Inflammatory macrophage treated with lipopolysaccharide for 1 hour (primary cell): ENCODE measurements at places on chromosomes 5 and 9.

DNA sequence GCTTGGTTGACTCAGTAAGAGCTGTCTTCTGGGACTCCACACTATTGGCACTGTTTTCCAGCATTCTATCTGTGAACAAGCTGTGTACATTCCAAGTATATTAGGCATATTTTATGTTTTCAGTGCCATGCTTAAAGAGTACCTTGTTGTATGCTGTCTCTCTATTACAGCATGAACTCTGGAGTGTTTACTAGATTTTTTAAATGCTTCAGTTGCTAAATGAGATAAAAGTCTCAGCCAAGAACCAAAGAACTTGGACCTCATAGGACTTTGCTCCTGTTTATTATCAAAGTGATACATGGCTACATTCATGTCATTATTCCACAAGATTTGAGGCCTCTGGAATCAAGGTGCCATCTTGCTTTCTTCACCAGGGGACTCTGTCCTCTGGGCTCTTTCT, 167.2 kb downstream of the C9orf152 start:
- DNase-seq: no peak

- no peak for DNase-seq
Measured at GRCh38 chr9:96509848-96510247, 59.9 kb downstream of the HABP4 start.

DNA sequence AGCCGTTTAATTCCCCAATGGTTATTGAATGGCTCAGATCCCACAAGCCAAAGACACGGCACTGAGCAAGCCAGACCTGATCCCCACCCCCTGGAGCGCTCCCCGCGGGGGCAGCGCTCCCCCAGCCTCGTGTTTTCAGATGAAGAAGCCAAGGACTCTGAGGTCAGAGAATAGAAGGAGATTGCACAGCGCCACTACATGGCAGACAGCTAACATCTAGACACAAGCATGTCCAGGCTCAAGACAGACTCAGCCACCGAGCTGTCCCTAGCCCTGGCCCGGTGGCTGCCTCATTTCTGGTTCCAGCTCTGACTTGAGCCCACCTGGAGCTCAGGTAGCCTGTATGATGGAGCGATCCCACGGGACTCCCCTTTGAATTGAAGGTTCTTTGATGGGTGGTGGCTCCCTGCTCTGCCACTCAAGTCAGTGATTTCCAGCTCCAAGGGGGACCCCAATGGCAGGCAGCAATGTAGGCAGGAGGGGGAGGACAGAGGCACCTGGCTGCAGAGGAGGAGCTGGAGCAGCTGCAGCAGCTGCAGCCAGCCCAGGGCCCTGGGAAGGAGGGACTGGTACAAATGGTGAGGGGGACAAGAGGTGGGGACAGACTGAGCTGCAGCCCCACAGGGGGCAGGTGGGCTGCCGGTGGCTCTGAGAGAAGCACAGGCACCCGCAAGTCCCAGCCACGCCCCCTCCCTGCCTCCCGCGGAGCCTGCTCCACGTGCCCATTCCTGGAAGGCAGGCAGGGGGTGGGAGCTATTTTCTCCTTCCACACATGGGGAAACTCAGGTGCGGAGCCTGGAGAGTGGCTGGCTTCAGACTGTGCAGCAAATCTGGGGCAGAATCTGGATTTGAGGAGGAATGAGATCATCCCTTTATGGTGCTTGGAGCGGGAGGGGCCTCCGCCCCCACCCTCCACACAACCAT, 40.2 kb downstream of the NTNG2 start:
- no peak for DNase-seq

GRCh38 chr5:107213025-107213424, 457.7 kb downstream of the EFNA5 start:
- DNase-seq: no peak

GRCh38 chr5:122515709-122516431, 203.8 kb downstream of the SNCAIP start:
- DNase-seq: peak; percentile 47

- no peak for DNase-seq
Measured at GRCh38 chr5:59393585-59394420, 499.7 kb downstream of the PDE4D start.

GRCh38 chr5:37806476-37806875, 33.4 kb downstream of the GDNF start:
- DNase-seq: no peak

DNA sequence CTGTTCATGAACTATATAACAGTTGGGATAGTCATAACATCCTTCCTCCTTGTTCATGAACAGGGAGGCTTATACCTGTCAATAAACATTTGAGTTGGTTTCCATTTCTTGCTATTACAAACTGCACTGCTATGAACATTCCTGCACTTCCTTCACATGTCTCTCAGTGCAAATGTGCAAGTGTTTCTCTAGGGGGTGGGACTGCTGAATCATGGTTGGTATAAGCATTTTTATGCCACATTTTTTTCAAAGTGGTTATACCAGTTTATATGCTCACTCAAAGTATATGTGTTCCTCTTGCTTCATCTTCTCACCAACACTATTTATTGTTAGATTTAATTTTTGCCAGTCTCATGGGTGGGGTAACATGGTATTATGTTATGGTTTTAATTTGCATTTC, 25.8 kb upstream of the TPD52L3 start:
- no peak for DNase-seq

- no peak for DNase-seq
Measured at GRCh38 chr5:153460421-153460820, 30.0 kb upstream of the GRIA1 start.

DNA sequence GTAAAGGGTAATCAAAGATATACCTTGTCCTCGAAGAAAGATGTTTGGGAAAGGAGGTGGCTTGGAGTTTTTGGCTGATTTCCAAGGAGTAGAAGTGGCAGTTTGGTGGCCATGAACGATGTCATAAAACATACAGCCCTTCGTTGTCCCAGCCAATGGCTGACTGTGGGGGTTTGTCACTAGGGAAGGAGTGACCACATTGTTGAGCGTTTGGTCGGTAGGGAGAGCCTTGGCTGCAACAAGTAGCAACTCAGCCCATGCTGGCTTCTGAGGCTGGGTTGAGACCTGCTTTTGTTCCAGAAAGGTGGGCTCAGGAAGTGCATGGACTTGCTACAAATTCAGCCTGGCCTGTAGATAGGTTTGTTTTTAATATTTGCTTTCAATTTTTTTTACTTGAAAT, 128.3 kb downstream of the BOD1 start:
- no peak for DNase-seq

- peak; percentile 64 for DNase-seq
Measured at GRCh38 chr5:172503925-172504700, 49.8 kb upstream of the SH3PXD2B start.

GRCh38 chr5:4862500-4862899, 277.6 kb upstream of the ADAMTS16 start:
- DNase-seq: peak; percentile 12

DNA sequence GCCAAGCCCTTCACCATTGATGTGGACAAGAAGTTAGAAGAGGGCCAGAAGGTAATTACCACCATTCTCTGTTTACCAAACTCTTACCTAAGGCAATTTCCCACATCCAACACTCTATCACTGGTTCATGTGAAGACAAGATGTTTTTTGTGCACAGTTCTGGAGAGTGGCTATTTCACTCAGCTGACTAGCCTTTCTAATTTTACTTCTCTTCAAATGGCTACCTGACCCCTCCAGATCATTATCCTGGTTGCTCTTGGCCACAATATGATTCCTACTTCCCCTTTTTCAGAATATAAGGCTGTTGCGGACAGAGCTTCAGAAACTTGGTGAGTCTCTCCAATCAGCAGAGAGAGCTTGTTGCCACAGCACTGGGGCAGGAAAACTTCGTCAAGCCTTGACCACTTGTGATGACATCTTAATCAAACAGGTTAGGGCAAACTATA, 7.1 kb downstream of the KIF20A start:
- DNase-seq: peak; percentile 9

- DNase-seq: no peak
Measured at GRCh38 chr5:176166427-176166826, 71.8 kb upstream of the SIMC1 start.

DNA sequence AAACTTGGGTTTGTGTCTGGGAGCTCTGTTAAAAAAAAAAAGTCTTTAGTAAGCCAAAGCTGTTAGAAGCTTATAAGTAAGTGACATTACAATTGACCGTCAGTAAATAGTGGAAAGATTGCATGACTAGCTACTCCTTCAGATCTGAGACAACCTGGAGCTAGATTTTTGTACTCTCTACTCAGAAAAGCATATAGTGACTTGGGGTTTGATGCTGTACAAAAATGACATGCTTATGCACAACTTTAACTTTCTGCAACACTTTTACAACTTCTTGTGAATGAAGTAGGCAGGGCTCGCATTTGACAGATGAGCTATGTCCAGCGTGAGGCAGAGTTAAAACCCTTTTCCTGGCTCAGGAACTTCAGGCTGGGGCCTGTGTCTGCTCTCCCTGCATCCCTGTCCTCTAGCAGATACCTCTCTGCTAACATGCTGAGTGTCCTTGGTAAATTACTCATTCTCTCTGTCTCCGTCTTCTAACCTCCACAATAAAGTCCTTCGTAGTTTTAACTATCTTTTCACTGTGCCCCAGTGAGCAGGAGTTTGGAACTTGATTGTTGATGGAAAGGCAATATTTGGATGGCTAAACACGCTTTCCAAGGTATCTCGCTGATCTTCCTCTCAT, 471 bp upstream of the GHR start:
- no peak for DNase-seq

DNA sequence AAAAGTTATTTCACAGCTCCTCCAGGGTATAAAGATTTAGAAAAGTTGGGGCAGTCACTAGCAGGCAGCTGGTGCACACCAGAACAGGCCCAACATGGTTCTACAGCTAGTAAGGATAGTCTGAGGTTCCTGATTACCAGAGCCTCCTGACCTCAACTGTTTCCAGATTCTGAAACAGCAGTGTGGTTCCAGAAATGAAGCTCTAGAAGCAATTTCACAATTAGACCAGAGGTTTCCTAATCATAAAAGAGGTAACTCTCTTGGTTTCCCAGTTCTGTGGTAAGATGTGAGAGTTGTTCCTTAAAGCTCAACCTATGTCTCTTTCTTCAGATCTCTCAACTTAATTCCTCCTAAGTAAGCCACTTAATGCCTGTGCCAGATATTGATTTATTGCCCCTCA, 11.9 kb downstream of the AGTPBP1 start:
- DNase-seq: peak; percentile 92

DNA sequence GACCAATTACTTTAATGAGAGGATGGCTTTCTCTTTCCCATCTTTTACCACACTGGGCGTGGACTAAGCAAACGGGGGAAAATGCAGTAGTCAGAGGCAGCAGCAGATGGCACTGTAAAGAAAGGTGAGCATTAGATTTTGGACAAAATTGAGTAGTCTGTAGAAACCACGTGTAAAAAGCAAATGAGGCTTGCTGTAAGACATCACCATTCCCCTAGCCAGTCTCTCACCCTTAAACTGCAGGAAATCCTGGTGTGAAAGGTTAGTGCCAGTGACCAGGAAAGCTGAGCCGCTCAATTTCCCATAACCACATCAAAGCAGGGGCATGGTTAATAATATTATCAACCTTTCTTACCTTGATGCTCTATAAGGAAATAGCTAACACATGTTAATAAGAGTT, 31.8 kb downstream of the SPATA31C2 start:
- DNase-seq: no peak

GRCh38 chr5:72561148-72561972, 54.1 kb upstream of the ZNF366 start:
- no peak for DNase-seq

DNA sequence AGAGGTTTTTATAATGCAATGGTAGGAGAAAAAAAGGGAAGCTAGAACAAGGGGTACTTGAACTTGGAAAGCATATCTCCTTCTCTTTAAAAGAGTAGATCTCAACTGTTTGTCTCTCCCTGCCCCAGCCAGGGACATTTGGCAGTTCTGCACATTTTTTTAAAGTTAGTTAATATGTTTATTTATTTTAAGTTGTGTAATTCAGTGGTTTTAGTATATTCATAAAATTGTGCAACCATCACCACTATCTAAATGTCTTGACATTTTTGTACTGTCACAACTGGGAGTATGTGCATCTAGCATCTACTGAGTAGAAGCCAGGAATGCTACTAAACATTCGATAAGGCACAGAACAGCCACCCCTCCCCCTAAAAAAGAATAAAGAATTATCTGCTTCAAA, 103.5 kb upstream of the DPYSL3 start:
- no peak for DNase-seq

GRCh38 chr5:82158755-82159413, 119.3 kb downstream of the RPS23 start:
- no peak for DNase-seq

GRCh38 chr5:1908931-1909330, 26.2 kb upstream of the IRX4 start:
- no peak for DNase-seq

DNA sequence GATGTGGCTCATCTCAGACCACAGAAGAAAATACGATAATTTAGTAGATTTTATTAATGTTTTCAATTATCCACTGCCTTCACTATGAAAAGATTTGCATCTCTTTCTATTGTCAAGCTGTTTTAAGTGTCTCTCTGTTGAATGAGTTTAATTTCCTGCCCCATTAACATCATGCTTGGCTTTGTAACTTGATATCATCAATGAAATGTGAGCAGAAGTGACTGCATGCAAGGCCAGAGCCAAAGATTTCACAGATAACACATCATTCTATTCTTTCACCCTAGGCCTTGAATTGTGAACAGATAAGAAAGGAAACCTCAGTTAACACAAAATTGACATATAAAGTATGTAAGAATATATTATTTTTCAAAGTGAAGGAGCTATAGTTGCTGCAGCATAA, 986.4 kb upstream of the CDH18 start:
- no peak for DNase-seq

- peak; percentile 47 for DNase-seq
Measured at GRCh38 chr5:17228821-17229291, 11.4 kb downstream of the BASP1 start.

DNA sequence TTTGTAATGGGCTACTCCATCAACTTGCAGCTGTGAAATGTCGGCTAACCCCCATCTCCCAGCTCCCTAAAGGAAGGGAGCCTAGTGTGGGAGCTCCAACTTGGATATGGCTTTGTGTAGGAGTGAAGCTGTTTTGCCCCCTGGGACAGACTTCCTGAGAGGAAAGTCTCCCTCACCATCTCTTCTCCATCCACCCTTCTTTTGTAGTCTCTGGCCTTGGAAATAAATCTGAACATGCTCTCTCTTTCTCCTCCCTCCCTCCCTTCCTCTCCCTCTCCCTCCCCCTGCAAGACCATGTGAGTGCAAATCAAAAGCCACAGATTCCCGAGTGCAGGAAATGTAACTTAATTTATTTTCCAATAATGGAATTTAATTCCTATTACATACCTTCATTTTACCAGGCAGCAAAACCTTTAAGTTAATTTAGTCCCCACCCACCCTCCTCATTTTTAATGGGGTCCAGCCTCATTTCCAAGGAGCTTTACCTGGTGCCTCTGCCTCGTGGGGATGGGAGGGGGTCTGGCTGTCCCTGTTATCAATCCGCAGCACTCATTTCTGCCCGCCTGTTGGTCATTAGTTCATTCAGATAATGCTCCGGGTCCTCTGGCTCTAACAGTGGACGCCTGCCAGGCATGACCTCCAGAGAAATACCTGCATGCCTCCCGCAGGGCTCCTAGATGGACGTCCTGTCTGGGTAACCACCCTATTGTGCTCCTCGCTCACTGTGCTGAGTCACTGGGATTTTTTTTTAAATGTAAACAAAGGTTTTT, 122.9 kb upstream of the TAF11L2 start:
- no peak for DNase-seq
